ENCODE measurements at places on chromosomes 11 and 22.

GRCh38 chr11:33885338-33886005, 6.4 kb downstream of the LMO2 start:
- no peak for DNase-seq

- DNase-seq, result no peak
Measured at GRCh38 chr22:27197052-27197451, 539.7 kb downstream of the MIAT start.

- no peak for DNase-seq
Measured at GRCh38 chr11:2319791-2320472, 18.1 kb downstream of the TSPAN32 start.

DNA sequence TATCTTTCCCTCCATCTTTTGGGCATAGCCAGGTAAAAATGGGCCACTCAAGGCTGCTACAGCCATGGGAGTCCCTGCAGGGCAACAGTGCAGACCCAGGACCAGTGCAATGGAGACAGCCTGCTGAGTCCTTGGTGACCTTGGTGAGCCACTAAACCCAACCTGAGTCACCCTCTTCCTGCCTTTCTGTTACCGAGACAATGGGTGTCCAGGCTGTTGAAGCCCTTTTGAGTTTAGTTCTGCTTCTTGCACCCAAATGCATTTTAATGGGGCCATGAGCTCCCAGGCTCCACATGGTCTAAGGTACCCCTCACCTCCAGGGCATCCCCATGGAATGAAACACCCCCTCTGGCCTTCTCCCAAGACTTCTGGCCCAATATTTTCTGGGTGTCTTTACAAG, 874 bp upstream of the PLAAT4 start:
- no peak for DNase-seq

DNA sequence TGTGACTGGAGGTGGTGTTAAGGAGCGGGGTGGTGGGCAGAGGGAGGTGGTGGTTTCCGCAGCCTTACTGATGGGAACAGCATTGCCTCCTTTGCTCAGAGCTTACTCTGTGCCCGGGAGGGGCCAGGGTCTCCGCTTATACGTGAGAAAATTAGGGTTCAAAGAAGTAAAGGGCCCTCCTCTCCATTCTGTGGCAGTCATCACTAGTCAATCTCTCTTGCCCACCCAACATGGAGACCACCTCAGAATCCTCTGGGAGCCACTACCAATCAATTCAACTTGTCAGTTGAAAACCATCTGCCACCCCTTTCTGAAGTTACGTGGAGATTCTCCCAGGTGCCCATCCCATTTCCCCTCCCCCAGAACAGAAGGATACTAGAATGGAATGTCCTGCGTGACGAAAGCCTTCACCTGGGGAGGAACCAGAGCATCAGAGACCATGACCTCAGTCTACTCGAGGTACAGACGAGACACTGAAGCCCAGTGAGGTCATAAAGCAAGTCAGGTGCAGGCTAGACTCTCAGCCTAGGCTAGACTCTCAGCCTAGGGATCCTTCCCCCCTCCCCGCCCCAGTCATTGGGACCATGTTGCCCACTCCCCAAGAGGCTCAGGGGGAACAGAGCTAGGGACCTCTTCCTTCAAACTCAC, 2.0 kb downstream of the SELENOM start:
- no peak for DNase-seq

GRCh38 chr11:81497202-81497804, 1236.4 kb downstream of the FAM181B start:
- no peak for DNase-seq

DNA sequence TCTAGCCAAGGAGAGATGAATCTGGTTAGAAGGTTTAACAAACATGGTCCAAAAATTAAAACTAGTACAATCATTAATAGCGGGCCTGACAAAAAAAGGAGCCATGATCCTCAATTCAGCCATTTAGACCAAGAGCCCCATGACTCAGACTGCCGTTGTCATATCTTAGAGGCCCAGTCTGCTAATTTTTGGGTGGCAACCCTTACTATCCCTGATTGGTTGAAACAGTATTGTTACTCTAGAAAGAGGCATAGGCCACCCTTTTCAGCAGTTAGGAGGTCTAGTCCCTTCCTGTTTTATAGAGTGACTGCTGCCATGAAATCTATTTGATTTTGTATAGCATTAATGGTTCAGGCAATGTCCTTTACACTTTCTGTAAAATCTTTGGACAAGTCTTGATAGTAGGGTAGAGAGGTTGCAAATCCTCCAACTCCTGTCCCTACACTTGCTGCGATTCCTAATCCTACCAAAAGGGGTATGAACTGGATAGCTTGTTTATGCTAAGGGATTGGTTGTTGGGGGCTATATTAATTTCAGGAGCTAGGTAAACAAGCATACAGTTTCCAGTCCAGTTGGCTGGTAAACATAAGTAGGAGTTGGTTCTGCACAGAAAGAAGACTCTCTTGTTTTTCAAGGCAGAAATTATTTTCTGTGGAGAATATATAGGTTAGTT, 1056.3 kb upstream of the CNTN5 start:
- no peak for DNase-seq

Measured in HS-5 (cell line).